ENCODE measurements at places on chromosomes 2 and 18.

DNA sequence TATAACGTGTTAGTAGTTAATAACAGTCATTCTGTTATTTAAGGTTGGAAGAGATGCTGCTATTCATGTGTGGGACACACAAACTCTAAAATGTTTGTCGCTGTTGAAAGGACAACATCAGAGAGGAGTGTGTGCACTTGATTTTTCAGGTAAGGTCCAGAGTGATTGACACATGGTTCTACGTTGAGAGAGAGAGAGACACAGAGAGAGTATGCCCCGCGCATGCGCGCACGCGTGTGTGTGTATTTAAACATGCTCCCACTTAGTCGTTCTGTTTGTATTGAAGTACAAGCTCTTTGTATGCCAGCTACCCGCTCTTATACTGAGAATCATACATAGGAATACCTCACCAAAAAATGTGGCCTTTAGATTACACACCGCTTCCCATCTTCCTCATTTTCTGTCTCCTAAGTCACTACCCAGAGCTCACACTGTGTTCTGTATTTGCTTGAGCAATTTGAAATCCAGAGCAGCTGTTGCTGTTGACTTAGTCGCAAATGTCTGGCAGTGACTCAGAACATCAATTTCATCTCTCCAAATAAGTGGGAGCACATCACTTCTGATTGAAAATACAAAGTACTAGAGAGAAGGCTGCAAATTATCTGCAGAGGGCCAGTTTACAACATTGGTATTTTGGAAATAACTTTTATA, 148.1 kb downstream of the EML6 start:
- peak; percentile 97 for DNase-seq

GRCh38 chr2:208354964-208355381, 51.6 kb upstream of the PTH2R start:
- no peak for DNase-seq

DNA sequence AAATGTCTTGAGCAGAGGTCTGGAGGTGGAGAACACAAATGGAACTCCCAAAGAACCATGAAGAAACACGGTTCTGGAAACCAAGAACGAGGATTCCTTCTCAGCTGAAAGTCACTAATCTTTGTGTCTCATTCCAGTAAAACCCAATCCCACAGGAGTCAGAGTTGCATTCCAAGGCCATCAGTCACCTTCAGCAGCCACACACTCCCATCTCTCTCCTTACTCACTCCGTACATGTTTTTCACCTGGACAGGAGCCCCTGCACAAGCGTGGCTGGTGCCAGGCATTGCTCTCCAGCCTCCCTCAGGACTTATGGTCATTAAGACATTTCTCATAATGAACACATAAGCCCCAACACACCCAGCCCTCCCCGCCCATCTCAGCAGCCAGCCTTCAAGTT, 175.4 kb upstream of the SIX2 start:
- no peak for DNase-seq

GRCh38 chr2:73339201-73339600, 45.9 kb upstream of the EGR4 start:
- DNase-seq: no peak

- no peak for DNase-seq
Measured at GRCh38 chr18:42534313-42534712, 579.3 kb downstream of the PIK3C3 start.

GRCh38 chr2:238974501-238975166, 126.7 kb downstream of the TWIST2 start:
- no peak for DNase-seq
